Activated T-helper 1 cell treated with anti-CD3 and anti-CD28 coated beads, Interleukin-2, amount 50 U/mL, for 16 hours (primary cell): ENCODE measurements at places on chromosomes 12 and 14.

DNA sequence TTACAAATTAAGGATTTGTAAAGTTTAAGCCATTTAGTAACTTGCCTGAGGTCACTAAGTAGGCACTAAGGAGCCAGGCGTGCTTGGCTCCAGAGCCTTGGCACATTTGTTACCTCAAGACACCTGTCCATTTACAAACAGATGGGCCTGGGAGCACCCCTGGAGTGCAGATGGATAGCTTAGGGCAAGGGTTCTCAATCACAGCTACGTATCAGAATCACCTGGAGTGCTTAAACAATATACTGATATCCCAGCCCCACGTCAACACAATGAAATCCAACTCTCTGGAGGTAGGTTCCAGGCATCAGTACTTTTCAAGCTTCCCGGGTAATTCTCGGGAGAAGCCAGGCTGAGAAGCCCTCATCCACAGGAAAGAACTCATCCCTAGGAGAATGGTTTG is 45.4 kb downstream of the SLC8A3 start:
- DNase-seq = no peak

DNA sequence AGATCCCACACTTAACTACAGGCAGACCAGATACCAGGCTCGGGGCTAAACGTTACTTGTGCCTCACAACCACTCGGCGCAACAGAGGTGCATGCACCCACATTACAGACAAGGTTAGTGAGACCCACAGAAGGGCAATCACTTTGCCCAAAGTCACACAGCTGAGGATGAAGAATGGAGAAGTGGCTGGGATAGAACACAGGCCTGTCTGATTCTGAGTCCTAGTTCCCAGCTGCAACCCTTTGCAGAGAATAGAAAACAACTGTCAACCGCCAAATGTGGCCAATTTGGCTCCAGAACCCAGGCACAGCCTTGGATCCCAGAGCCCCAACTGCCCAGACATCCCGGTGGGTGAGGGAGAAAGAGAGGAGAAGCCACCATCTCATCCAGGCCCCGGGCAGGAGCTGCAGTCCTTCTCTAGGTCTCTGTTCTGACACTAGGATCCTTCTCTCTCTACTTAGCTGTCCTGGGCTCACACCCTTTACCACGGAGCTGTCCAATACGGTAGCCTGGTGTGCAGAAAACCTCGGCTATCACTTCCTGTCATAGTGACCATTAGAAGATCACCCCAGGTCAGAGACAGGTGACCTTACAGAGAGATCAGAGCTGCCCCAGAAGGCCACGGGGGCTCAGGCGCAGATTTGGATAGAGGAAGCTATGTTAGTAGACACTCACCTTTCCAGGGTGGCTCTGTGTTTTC is 59.1 kb downstream of the FAM222A start:
- no peak for DNase-seq

DNA sequence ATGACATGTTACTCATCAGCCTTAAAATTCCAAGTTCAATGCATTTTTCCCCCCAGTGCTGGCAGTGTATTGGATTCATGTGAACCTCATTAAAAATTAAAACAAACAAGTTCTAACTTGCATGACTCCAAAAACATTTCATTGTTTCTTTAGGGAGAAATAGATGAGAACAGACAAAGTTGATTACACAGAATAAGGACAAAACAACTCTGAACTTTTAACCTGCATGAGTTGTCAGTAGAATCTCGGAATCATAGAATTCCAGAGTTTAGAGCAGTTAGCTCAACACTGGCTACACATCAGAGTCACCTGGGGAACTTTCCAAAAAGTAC is 127.5 kb downstream of the TMX1 start:
- no peak for DNase-seq

DNA sequence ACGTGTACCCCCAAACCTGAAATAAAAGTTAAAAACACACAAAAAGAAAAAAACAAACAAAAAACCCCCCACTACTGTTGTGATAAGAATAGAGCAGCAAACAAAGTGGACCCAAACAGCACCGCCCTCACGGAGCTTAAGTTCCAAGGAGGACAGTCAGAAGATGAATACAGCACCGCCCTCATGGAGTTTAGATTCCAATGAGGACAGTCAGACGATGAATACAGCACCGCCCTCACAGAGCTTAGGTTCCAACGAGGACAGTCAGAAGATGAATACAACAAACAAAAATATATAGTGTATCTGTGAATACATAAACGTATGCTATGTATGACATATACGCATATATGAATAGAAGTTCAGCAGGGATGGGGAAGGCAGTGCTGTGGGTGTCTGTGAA is 353.8 kb downstream of the GLT1D1 start:
- no peak for DNase-seq

DNA sequence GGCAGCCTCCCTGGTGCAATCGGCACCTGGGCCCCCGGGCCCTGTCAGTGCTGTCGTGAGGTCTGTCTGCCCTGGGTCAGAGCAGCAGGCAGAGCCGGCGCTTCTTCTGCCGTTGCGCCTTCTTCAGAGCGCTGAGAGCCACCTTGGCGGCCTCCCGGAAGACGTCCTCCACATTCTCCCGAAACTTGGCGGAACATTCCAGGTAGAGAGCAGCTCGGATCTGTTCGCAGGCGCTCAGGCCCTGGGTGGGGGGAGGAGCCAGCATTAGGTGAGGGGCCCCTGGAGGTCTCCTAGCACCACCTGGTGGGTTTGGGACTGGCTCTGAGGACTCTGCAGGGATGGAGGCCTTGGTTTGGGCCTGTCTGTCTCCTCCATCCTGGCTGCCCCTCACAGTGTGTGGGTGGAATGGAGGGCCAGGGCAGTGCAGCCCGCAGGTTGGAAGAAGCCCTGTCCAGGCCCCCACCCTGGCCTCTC is 14.0 kb downstream of the RHOF start:
- no peak for DNase-seq

DNA sequence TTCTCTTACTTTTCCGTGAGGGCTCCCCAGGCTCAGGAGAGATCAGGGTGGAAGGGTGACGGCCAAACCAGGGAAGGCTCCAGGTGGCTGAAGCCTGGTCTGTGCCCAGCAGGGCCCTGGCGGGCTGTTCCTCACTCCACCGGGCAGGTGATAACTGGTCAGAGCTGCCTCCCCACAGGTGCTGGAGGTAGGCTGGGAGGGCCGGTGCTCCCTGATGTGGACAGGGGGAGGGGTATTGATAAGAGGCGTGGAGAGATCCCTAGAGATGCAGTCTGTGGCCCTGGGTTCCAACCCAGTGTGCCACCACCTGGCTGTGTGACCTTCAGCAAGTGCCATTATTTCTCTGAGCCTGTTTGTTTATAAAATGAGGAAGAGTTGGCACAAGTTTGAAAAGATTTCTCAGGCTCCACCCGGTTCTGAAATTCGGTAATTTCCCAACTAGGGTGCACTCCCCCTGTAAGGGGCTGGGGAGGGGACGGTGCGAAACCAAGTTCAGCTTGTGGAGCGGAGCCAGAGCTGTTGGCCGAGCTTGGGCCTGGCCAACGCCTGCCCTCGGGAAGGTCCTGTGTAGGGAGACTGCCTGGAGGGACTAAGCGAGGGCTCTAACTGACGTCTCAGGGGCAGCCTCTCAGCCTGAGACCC is 1.0 kb upstream of the NR4A1 start:
- no peak for DNase-seq

DNA sequence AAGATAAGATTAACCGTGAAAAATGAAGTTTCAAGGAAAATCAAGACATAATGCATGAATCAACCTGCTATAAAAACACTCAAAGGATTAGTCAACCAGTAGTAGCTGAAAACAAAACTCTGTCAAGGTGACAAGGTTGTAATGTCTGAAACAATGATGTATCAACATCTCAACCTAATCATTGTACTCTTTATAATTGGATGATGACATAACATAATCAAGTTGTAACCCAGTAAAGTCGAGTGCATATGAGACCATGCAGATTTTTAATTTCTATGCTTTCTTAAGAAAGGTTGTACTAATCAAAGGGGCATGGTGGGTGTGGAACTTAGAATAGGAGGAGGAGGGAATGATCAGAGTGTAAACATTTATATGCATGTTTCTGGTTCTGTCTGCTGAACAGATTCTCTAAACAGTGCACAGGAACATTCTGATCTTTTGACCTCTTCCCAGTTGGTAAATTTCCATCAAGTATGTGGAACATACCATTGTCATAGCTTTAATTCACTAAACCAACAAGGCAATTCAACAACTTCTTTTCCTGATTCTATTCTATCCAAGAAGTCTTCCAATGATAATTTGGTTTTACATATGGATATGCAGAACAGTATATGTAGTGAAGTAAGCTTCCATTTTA is 253.7 kb downstream of the TTC6 start:
- no peak for DNase-seq

DNA sequence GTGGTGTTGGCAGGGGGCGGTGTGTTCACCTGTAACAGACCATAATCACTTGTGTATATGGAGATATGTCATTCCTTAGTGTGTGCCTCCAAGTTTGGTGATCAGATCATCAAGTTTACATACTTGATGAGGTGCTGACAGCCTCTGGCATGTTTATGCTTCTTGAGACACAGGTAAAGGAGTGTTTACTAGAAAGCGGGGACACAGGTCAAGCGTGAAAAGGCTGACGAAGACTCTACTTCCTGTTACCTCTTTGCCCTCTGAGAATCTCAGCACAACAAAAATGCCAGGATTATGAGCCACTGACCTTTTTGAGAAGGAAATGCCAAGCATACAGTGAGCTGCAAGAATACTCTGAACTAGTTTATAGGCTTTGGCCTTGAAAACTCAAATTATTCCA is 29.6 kb downstream of the PRDM4 start:
- DNase-seq = no peak

DNA sequence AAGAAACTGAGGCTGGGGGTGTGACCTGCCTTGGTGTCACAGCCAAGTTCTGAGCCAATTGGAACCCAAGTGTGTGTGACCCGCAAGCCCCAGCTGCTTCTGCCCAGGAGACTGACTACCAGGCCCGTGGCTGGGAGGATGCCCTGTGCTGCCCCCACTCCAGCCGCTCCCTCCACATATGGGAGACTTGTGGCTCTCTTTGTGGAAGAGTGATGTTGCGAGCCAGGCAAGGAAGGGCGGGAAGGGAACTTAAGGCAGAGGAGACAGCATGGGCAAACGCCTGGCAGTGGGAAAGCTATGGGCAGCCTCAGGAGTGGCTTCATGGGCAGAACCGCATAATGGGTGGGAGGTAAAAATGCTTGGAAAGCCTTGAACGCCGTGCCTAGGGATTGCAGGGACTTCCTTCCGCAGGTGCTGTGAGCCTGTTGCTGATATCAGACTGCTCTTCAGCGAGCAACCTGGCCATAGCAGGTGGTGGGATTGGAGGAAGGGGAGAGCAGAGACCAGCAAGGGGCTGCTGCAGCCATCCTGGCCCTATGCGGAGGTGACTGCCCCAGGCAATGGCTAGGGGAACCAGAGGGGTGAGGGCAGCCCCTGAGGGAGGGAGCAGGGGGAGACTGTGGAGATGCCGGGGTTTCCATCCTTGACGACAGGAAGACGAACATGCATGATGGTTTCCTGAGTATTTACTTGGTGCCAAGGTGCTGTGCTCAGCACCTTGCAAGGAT is 115.7 kb downstream of the LGMN start:
- DNase-seq = no peak

GRCh38 chr12:68425998-68426397 is 93.8 kb upstream of the MDM1 start:
- no peak for DNase-seq

DNA sequence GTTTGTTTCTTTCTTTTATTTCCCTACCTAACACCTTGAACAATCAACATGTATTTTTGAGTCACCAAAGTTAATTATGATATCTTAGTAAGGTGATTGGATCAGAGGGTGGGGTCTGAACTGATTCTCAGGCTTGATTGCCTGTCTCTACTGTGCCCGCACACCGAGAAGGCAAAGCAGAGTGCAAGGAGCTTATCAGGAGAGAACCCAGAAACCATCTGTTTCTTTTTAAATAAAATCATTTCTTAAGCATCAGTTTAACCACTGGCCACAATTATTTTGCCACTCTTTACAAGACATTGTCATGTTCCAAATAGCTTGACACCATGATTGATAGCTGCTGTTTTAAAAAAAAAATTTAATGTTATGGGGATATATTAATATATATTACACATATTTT is 3.1 kb downstream of the GARIN2 start:
- no peak for DNase-seq
